ENCODE measurements at places on chromosomes 3 and 15.

DNA sequence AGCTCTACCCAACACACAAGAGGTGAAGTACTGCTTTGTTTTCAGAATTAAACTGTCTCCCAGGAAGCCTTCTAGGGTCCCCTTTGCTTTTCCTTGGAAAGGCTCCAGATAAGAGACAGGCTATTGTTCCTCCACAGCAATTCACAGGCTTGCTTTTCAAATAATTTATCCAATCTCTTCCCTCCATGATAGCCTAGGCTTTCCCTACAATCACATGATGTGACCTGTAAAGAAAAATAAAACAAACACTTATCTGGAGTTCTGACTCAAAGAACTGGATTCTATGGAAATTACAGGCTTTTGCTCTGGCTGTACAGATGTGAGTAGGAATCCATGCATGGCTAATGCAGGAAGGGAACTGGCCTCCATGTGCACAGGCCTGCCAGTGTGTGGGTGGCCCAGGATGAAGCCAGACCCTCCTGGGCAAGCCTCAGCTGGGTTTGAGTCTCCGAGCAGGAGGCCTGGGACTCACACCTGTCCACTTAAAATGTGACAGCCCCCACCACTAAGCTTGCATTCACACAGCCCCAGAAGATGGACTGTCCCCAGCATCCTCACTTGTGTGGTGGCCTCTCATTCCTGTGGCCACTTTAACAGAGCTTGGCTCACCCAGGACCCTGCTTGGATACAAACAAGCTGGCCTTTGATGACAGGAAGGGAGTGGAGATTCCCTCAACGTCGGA, 75.8 kb upstream of the LEKR1 start:
- no peak for DNase-seq

GRCh38 chr3:82103241-82103640, 341.8 kb upstream of the GBE1 start:
- DNase-seq = no peak

DNA sequence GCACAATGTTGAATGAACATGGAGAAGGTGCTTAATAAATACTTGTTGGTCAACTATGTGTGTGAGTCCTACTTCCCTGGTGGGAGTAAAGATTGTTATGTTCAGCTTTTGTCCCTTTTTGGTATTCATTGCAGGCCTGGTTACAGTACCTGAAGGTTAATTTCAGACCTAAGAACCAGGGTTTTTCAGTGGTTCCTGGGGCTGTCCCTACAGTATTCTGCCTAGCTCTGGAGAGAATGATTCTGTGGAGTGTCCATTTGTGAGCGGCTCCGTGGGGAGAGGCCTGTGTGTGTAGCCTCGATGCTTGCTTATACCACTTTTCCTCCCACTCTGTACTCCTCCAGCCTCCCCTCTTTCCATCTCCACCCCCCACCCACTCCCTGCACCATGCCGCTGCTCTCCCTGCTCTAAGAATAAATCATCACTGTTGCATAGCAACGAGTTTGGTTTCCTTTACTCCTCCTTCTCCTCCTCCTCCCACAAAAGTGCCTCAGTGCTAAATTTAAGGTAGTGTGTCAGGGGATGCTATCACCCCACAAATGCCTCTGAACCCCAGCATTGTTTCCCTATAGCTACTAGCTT, 150.6 kb upstream of the ROPN1 start:
- no peak for DNase-seq

- no peak for DNase-seq
These were observed 29.9 kb upstream of the IL16 start for GRCh38 chr15:81166636-81167305.

GRCh38 chr15:25860885-25861866, 2.0 kb downstream of the ATP10A start:
- DNase-seq = no peak

- DNase-seq = no peak
These were observed 30.3 kb downstream of the DUSP7 start for GRCh38 chr3:52026041-52026440.

Data from upper lobe of left lung (tissue), 6 donors.